ENCODE measurements at places on chromosomes 12 and 14.

DNA sequence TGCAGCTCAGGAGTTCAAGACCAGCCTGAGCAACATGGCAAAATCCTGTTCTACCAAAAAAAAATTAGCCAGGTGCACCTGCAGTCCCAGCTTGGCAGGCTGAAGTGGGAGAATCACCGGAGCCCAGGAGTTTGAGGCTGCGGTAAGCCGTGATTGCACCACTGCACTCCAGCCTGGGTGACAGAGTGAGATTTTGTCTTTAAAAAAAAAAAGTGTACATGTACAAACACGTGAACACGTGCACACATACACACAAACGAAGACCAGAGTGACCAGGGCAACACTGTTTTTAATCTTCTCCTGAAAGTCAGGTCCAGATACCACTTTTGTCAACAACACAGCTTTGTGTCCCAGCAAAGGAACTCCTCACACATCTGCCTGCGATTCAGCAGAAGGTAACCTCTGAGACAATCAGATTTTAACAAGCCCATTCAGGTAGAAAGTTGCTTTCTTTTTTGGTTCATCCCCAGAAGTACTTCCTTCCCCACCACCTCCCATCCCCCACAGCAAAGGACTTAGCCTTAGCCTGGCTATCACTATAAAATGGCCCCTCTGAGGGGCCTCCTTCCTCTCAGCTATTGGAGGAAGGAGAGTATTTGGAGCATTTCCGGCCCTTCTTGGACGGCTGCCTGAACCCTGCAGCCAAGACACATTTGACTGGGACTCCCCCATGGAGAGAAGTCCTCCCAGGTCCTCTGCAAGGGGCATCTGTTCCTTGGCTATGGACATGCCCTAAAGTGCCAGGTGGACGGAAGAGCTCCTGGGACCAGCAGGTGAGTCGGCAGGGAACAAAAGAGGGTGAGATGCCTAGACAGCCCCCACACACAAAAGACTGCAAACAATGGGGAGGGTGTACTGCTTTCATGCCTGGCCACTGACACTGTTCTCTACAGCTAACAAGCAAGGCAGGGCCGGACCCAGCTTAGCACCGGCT lies 9.8 kb downstream of the CTDSP2 start:
- DNase-seq: peak; percentile 54

- DNase-seq: peak; percentile 92
Measured at GRCh38 chr14:100022772-100023451, 42.3 kb upstream of the EVL start.

DNA sequence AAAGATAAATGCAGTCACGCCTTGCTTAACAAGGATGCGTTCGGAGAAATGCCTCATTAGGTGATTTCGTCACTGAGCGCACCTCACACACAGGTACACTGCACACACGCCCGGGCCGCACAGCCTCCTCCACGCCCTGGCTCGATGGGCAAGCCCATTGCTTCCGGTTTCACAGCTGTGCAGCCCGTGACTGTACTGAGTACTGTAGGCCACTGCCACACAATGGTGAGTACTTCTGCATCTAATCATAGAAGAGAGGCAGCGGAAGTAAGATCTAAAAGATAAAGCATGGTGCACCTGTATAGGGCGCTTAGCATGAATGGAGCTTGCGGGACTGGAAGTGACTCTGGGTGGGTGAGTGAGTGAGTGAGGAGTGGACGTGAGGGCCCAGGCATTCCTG lies 4.3 kb downstream of the RIMBP2 start:
- no peak for DNase-seq

GRCh38 chr12:108589840-108590229 lies 8.0 kb downstream of the TMEM119 start:
- no peak for DNase-seq

DNA sequence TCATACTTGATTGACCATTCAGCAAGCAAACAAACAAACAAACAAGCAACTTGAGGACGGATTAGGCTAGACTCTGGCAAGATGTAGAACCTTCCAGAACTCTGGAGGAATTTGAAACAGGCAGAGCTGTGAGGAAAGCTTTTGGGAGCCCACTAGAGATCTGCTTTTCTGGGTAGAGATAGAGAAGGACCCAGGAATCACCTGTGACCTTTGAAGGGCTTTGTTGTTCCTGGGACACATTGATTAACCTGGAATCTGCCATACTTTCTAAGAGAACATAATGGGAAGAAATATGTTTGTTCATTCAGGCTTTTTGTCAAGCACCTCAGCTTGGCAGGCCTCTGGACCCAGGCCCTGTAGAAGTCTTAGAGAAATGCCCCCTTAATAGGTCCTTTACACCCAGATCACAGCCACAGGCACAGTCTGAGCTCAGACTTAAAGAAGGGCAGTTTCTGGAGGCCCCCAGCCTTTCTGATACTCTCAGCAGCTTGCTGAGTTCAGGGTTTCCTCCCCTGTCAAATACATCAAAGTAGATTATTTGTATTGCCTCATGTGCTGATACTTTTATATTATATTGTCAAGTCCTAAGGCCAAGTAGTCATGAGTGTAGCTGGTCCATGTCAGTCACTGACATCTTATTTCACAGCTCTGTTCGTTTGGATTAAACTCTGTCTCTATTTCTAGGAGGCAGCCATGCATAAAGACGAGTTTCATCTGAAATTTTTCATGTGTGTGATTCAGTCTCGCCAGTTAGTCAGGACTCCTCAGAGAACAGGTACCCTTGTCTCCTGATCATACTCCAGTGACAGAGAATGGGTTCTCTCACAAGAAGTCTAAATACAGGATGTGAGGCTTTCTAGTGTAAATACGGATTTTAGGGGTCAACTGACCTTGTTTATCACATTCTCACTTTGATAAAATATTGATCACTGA lies 1.1 kb upstream of the SENP1 start:
- no peak for DNase-seq

- peak; percentile 87 for DNase-seq
Measured at GRCh38 chr12:108305520-108305919, 33.6 kb downstream of the CMKLR1 start.

DNA sequence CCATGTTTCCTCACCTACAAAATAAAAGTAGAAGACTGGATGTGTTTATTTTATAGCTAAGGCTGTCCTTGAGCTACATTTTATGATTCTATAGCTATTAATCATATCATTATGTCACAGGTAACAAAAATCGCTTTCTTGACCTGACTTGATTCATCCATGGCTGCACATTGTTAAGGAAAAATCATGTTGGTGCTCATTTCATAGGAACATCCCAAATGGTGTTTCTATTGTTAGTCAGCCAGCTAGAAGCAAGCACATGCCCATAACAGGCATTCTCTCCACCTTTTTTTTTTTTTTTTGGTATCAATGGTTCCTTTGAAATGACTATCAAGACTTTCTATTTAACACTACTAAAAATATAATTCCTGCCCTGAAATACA lies 45.3 kb upstream of the PTHLH start:
- no peak for DNase-seq

DNA sequence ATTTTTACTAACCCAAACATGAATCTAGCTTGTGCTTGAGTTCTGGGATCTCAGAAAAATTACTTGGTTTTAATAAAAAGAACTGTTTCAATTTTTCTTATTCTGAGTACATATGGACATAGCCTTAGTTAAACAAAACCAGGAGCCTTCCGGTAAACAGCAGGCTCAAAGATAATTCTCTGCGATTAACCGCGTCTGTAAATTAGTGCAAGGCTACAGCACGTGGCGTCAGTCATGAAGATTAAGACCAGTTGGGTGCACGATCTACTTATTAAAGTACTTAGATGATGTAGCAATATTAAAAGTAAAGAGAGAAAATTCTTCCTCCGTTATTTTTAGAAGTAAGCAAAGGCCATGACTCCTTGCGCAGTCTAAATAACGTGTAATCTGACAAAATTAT lies 700 bp downstream of the KCNJ8 start:
- no peak for DNase-seq
